ENCODE measurements at places on chromosomes 16 and 17.

GRCh38 chr17:8189041-8189710 lies 804 bp downstream of the BORCS6 start:
- no peak for DNase-seq

GRCh38 chr17:82892899-82893565 lies 53.2 kb upstream of the ZNF750 start:
- peak; percentile 57 for DNase-seq

GRCh38 chr17:77670173-77670572 lies 288.3 kb upstream of the TNRC6C start:
- no peak for DNase-seq

- no peak for DNase-seq
Measured at GRCh38 chr17:27319541-27320221, 25.8 kb downstream of the WSB1 start.

GRCh38 chr17:73690676-73691075 lies 46.4 kb upstream of the SDK2 start:
- no peak for DNase-seq

- no peak for DNase-seq
Measured at GRCh38 chr17:82376042-82376730, 4.6 kb downstream of the UTS2R start.

GRCh38 chr16:79434771-79435170 lies 165.8 kb downstream of the MAF start:
- DNase-seq = no peak

DNA sequence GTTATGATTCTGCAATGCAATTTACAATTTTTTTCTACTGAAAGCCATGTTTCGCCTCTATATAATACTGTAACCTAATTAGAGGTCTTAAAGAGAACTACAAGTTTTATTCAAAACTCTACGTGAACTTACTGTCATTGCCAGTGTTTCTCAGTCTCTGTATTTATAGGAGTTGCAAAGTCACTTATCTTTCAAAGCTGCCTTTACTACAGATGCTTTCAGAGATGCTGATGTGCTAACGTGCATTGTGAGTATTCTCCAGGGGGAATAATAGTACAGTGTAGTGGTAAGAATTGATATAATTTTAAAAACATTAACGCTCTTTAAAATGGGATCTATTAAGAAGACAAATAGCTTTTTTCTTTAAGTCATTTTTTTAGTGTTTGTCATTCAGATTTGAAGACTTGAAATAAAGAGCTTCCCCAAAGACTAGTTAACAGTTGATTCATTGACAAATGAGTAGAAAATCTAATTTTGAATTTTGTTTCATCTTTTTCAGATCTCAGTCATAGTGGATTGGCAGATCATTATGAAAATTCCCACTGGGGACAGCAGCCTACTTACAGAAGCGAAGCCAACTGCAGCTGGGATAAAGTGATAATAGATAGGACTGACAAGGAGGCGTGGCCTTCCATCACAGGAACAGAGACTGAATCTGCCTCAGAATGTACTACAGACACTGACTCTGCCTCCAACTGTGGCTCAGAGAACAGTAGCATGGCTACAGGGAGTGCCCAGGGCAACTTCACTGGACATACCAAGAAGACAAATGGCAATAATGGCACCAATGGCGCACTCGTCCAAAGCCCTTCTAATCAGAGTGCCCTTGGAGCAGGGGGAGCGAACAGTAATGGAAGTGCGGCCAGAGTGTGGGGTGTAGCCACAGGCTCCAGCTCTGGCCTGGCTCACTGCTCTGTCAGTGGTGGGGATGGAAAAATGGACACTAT lies 79.9 kb downstream of the TMC6 start:
- DNase-seq = no peak

DNA sequence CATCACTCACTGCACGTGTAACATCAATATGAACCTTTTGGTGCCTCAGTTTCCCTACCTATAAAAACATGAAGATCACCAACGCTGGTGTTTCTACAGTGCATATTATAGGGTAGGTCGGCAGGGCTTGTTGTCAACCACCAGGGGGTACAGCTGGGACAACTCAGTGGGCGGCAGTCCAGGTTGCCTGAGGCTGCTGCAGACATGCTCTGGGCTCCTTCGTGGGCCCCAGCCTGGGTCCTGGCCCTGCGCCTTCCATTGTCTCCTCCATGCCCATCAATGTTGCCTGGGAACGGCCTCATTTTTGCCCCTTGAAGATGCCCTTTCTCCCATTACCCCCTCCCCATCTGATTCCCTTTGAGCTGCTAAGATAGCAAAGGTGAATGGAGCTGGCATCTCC lies 89.8 kb downstream of the GSG1L start:
- DNase-seq = no peak

DNA sequence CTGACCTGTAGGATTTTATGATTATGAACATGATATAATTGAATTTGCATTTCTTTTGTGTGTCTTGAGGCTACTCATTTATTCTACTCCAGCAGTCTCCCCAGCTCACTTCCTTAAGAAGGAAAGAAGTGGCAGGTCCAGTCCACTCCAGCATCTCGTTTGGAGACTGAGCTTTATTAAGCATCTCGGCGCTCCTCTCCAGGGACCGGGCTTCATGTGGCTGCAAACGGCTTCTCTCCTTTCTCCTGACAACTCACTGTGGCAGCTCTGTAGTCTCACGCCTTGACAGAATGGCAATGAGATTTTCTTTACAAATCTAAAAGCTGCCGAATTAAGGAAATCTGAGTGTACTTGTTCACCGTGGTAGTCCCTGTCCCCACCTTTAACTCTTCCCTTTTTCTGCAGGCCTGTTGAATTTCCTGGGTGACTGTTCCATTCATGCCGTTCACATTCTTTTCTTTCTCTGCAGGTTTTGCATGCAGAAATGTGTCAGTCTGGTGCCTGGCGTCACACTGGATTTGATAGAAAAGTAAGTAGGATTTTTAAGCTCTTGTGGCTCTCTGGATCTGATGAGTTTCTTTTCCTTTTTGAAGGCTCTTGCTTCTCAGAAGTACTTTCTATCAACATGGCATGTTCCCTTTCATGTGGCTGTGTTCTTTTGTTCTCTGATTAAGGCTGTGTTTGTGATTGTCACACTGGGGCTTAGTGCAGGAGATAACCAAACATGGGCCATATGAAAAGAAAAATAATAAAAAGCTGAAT lies 200.5 kb upstream of the CHMP6 start:
- no peak for DNase-seq

DNA sequence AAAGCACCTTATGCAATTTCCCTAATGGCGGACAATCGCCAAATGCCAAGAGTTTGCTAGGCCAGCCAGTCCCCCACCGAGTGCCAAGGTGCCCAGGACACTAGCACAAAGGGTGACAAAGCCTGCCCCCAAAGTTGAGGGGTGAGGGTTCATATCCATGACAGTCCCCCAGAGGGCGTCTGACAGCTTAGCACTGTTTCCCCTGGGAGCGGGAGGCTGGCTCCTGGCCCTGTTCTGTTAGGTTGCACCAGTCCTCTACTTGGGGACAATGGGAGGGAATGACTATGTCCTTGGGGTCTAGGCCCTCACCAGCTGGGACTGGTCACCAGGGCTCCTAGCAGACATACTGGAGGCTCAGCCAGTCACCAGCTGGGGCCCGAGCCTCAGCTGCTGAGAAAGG lies 66.9 kb downstream of the MYO18A start:
- no peak for DNase-seq

- no peak for DNase-seq
Measured at GRCh38 chr16:3841729-3842508, 38.6 kb downstream of the CREBBP start.

DNA sequence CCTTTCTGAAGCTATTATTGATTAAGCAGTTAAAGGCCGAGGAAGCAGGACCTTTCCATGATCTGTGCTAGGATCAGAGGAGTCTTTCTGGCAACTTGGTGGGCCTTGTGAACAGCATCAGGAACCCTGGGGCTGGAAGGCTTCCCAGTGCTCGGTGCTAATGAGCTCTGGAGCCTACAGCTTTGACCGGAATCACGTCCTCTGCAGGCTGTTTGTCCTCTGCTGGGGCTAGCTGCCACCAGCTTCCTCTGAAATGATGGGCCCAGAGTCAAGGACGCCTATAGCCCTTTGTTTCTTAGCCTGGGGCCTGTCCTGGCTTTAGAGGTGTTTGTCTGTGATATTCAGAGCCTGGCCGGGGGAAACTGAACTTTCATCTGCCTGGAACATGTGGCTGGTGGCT lies 111.6 kb downstream of the SHISA9 start:
- DNase-seq = no peak

DNA sequence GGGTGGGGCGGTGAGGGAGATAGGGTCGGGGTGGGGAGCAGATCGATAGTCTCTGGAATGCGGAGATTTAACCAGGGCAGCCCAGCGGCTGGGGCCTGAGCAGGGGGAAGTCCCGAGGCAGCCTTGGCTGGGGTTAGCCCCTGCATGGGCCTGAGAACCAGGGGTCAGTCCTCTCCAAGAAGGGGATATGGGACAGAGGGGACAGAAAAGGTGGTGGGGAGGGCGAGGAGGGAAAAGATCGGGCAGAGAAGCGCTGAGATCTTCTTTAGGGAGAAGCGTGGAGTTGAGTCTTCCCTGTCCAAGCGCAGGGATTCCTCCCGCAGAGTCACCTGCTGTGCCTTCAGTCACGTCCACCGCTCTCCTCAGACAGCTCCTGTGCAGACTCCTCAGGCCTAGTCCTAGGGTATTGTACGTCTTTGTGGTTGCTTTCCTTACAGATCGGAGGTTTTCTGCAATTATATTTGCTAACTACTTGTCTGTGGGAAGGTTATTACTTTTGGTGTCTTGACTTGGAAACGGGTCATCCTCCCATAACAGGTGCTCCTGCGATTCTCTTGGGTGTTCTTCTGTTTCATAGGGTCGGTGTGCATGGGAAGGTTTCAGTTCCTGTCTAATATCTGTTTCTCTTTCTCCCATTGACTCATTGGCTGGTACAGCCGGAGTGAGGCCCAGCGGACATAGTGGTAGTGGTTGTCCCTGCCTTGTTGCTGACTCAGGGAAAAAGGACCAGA lies 952 bp downstream of the CD300A start:
- DNase-seq = no peak

- no peak for DNase-seq
Measured at GRCh38 chr17:4854111-4854681, 21.1 kb downstream of the MINK1 start.

DNA sequence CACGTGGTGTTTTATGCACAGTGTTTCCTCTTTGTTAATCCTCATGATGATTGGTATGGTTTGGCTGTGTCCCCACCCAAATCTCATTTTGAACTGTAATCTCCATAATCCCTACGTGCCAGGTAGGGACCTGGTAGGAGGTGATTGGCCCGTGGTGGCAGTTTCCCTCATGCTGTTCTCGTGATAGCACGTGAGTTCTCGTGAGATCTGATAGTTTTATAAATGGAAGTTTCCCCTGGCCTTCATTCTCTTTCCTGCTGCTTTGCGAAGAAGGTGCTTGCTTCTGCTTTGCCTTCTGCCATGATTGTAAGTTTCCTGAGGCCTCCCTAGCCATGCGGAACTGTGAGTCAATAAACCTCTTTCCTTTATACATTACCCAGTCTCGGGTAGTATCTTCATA lies 115.8 kb downstream of the WWOX start:
- DNase-seq = no peak

DNA sequence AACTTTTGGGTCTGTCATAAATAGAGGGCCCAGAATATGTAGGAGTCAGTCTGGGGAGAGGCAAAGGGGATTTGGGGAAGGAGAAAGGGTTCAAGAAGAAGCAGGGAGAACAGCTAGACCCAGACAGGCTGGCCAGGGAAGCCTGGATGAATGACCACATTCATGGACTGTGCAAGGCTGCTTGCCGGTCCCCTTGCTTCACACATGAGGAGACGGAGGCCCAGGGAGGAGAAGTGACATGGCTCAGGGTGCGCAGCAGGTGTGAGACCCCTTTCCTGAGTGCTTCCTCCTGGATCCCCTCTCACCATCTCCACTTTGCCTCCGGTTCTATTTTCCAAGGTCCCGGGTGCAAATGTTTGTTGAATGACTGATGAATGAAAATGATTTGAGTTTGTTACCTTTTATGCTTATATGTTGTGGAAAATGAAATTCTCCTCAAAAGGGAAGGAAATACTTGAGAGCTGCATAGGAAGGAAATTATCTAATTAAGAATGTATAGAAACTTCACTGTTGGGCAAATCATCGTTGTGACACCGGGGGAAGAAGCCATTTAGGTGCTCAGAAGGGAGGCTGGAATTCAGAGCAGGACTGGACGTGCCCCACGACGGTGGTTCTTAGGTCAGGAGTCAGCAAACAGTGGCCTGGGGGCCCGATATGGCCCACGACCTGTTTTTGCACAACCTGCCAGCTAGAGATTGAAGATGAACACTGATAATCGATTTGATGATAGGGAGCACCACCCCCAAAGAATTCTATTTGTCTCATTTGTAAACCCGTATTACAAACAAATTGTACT lies 559 bp downstream of the ITGAM start:
- no peak for DNase-seq

DNA sequence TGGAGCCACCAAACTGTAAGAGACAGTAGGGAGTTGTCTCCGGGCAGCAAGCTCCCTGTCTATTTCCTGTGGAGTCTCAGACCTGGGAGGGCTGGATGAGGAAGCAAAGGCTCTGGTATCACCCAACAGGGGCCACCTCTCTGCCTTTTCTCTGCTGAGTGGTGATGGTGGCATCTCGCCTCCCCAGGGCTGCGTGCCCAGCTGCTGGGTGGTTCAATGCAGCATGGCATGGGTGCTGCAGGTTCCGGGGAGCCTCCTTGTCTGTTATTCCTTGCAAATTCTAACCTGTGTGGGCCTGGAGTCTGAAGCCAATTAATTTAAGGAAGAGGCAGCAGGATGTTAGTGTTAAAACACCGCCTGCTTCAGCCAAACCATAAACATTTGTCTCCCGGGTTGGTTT lies 78.2 kb downstream of the CCDC182 start:
- no peak for DNase-seq

DNA sequence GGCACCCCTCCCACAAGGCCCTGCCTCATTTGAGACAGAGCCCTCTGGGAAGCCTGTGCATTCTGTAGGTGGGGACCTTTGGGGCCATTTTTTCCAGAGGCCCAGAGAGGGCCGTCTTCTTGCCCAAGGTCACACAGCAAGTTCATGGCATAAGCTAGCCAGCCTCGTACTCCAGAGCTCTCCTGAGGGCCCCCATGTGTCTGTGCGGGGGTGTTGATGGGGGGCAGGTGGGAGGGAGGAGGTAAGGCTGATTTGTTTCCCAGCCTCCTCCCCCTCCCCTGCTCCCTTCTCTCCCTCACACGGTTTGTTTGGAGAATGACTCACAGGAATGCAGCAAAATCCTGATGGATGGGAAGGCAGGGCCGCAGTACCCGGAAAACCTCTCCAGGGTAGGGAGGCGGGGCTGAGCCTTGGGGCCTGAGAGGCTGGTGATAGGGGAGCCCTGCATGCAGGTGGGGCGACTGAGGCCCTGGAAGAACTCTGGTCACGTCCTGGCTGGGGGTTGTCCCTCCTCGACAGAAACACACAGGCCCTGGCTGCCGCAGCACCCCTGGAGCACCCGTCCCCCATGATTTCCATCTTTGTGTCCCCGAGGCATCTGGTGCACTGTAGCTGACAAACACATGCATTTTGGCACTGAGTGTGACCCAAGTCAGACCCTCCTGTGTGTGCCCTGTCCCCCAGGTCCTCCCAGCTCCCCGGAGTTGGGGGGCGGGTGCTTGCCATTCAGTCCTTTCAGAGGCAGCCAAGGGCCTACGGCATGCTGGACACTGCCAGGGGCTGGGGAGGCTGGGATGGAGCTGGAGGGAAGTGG lies 29.7 kb downstream of the RAI1 start:
- DNase-seq = no peak

Measured in activated CD8-positive, alpha-beta memory T cell treated with anti-CD3 and anti-CD28 coated beads for 1 hour (primary cell).